ENCODE measurements at places on chromosomes 16 and 17. TPM values are rescaled to one million over a fixed set of nuclear protein-coding genes. Genes with fewer than 3 reads are reported as not detected.

Gene MPV17L
- polyA plus RNA-seq: 1.7 TPM

Gene ATP2A1
- polyA plus RNA-seq: 1.2 TPM

Gene CFAP97D1
- polyA plus RNA-seq: 0.11 TPM

Gene ALDH3A1
- polyA plus RNA-seq: 2.2 TPM

Gene SLC16A6
- polyA plus RNA-seq: 2.4 TPM

Gene MYH1
- polyA plus RNA-seq: 0.23 TPM

Gene NPIPA5
- polyA plus RNA-seq: 9.3 TPM

Gene CYB561
- polyA plus RNA-seq: 7.8 TPM

Gene SLC12A3
- polyA plus RNA-seq: 0.34 TPM

Gene PRSS22
- 4.1 TPM for polyA plus RNA-seq

All from thymus (tissue), 14 donors.